ENCODE measurements at places on chromosomes 5 and 9. TPM values are rescaled to one million over a fixed set of nuclear protein-coding genes. Genes with fewer than 3 reads are reported as not detected.

Gene PCA3
- not detected for total RNA-seq

Gene IFNB1
- total RNA-seq = 1.1 TPM

Gene ADAMTSL2
- total RNA-seq = 0.11 TPM

Gene PPP3R2
- not detected for total RNA-seq

Gene SQSTM1
- total RNA-seq = 123 TPM

DNA sequence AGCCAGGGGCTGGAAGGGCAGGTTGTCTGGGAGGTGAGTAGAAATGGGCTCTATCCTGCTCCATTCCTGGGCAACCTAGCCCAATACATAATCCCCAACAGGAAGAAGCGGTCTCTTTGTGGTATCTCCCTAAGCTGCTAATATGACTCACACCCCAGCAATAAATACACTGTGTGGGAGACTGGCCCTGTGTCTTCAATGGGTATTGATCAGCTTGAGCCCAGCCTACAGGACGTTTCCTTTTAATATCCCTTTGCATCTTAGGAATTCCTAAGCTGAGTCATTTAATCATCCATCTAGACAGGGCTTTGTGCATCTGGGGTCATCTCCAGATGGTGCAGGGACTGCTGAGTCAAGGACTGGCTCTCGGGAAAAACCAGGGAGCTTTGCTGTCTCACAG is 207.0 kb upstream of the PANK3 start:
- H3K4me1 ChIP-seq = peaks cover 2% of the 10 kb centered on the region
- H3K27me3 ChIP-seq = peaks cover 3% of the 10 kb centered on the region
- no peak for DNase-seq
- H3K27ac ChIP-seq = no peak overlapping the region

DNA sequence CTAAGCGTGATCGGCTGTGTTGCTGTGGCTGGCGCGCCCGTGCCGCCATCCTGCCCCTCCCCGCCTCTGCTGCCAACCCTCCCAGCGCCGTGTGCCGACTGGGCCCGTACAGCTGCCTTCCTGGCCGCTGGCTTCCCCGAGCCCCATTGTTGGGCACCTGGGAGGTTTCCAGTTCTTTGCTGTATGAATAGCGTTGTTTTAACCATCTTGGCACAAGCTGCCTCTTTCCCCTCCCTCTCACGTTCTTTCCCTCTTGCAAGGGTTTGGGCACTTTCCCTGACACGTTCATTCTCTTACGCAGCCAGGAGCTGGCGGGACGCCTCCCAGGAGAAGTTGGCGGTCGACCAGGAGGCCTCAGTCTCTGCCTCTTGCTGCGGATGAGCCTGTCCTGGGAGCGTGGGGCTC is 43.1 kb upstream of the RXRA start:
- H3K27ac ChIP-seq = no peak overlapping the region
- no peak for DNase-seq
- no peaks in the 10 kb centered on the region for H3K4me1 ChIP-seq
- no peak overlapping the region for H3K4me3 ChIP-seq
- H3K27me3 ChIP-seq = peaks cover 2% of the 10 kb centered on the region

DNA sequence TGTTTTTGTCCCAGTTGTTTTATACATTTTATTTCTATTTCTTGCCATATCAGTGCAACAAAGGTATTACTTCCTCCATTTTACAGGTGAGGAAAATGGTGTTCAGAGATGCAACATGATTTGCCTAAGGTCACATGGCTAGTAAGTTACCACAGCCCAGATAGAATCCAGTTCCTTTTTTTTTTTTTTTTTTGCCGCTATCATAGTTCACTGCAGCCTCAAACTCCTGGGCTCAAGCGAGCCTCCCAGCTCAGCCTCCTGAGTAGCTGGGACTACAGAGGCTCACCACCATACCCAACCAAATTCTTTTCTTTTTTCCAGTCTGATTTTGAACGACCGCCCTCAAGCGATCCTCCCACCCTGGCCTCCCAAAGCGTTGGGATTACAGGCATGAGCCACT is 480 bp upstream of the CCDC69 start:
- no peaks in the 10 kb centered on the region for H3K27me3 ChIP-seq
- no peak for DNase-seq
- peak overlapping the region; percentile 92 for H3K4me3 ChIP-seq
- H3K36me3 ChIP-seq = peaks cover 26% of the 10 kb centered on the region
- peak overlapping the region; percentile 94 for H3K27ac ChIP-seq
- peaks cover 48% of the 10 kb centered on the region for H3K4me1 ChIP-seq

GRCh38 chr9:20640331-20641187 is 18.3 kb upstream of the MLLT3 start:
- no peaks in the 10 kb centered on the region for H3K36me3 ChIP-seq
- H3K27me3 ChIP-seq = peaks cover 2% of the 10 kb centered on the region
- peak overlapping the region; percentile 27 for H3K27ac ChIP-seq
- peaks cover 13% of the 10 kb centered on the region for H3K4me1 ChIP-seq

DNA sequence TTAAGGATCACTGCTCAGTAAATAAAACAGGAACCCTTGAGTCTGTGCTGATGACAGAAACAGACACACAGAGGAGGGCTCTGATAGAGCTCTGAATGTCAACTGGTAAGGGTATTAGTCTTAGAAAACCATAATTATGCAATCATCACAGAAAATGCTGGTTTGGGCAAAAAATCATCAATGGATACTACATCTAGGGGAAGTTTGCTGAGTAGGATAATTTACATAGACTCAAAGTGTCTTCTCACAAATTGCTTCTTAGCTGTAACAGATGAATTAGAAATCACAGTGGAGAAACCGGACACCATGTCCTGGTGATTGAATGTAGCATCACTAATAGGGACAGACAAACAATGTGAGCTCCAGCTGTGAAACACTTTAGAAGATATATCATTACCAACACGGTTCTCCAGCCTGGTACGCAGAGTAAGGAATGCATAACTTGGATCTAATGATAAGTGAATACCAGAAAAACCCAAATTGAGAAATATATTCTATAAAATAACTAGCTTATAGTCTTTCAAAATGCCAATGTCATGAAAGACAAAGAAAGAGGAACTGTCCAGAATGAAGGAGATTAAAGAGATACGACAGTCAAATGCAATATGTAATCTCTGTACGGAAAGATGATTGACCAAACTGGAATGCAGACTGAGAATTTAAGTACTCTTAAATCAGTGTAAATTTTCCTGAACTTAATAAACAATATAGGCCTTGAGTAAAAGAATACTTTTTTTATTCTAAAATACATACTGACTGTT is 17.3 kb downstream of the CHD1 start:
- H3K27ac ChIP-seq = peak overlapping the region; percentile 25
- H3K36me3 ChIP-seq = peaks cover 32% of the 10 kb centered on the region
- peaks cover 66% of the 10 kb centered on the region for H3K4me1 ChIP-seq
- H3K4me3 ChIP-seq = no peak overlapping the region

- no peaks in the 10 kb centered on the region for H3K36me3 ChIP-seq
- DNase-seq = no peak
- peak overlapping the region; percentile 85 for H3K4me3 ChIP-seq
- H3K4me1 ChIP-seq = peaks cover 53% of the 10 kb centered on the region
Measured at GRCh38 chr9:36137392-36138004, 965 bp downstream of the GLIPR2 start.

DNA sequence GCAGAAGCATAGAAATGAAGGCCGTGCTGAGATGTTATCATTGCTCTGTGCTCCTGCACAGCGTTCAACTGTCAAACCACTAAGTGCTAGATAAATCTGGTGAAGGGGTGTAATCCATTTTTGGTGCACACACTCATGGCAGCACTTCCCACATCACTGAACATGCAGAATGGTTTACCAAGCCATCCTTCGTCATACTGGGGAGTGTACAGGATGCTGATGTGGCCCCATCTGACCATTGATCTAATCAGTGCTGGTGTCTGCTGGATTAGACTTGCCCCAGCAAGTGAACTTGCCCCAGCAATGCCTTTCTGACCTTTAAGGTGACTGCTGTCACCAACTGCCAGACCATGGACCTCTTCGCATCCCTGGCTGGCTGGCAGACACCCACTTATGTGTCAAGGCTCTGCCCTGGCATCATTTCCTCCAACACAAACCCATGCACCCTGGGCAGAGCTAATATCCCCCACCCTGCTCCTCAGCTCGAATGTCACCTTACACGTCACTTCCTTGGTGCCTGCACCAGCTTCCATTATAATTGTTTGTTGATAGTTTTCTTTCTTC is 4.2 kb upstream of the SEMA4D start:
- DNase-seq = peak; percentile 79
- peaks cover under 1% of the 10 kb centered on the region for H3K36me3 ChIP-seq
- H3K27me3 ChIP-seq = no peaks in the 10 kb centered on the region

DNA sequence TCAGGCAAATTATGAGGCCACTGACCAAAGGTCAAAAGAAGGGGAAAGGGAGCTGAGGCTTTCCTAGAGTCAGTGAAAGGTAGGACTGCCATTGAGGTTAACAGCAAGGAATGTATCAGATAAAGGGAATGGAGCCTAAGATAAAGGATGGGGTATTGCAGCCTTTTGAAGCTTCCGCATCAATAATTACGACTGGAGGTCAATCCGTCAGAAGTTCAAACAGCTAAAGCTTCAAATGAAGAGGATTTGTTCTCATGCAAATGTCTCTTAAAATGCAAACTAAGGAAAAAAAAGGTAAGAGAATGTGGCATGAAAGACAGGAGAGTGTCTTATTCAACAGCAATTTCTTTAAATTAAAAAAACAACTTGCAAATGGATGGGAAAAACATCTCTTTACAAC is 341.1 kb upstream of the RGMB start:
- no peak overlapping the region for H3K4me3 ChIP-seq
- no peak overlapping the region for H3K27ac ChIP-seq
- peaks cover 3% of the 10 kb centered on the region for H3K4me1 ChIP-seq
- H3K36me3 ChIP-seq = no peaks in the 10 kb centered on the region

- DNase-seq = no peak
- H3K27ac ChIP-seq = no peak overlapping the region
- H3K4me3 ChIP-seq = no peak overlapping the region
- H3K4me1 ChIP-seq = no peaks in the 10 kb centered on the region
- H3K36me3 ChIP-seq = no peaks in the 10 kb centered on the region
- H3K27me3 ChIP-seq = no peaks in the 10 kb centered on the region
Measured at GRCh38 chr9:103714992-103715391, 379.1 kb upstream of the SMC2 start.

GRCh38 chr5:115180165-115180709 is 10.5 kb upstream of the TRIM36 start:
- H3K27me3 ChIP-seq = peaks cover 65% of the 10 kb centered on the region
- peak; percentile 43 for DNase-seq
- H3K4me1 ChIP-seq = peaks cover 14% of the 10 kb centered on the region
- no peaks in the 10 kb centered on the region for H3K36me3 ChIP-seq
- H3K4me3 ChIP-seq = peak overlapping the region; percentile 74
- H3K27ac ChIP-seq = no peak overlapping the region

GRCh38 chr5:133698259-133698554 is 85.9 kb upstream of the FSTL4 start:
- peaks cover 15% of the 10 kb centered on the region for H3K4me1 ChIP-seq
- no peak overlapping the region for H3K27ac ChIP-seq
- H3K4me3 ChIP-seq = no peak overlapping the region
- no peak for DNase-seq

DNA sequence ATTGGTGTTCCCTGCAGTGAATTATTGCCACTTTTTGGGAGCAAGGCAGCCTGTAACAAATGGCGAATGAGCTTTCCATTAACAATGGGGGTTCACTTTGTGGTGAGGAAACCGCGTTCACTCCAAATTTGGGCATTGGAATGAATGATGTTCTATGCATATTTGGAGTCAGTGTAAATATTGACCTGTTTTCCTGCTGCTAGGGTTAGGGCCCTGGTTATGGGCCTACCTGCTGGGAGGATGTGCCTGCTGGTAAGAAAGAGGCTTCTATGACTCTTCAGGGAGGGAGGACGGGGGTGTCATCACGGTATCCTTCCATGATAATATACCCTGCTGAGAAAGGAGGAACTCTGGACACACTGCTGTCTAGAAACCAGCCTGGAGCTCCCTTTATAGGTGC is 29.0 kb downstream of the C9orf50 start:
- no peaks in the 10 kb centered on the region for H3K27me3 ChIP-seq
- no peak for DNase-seq
- H3K36me3 ChIP-seq = no peaks in the 10 kb centered on the region
- H3K4me1 ChIP-seq = peaks cover 16% of the 10 kb centered on the region
- H3K4me3 ChIP-seq = no peak overlapping the region
- H3K27ac ChIP-seq = no peak overlapping the region

DNA sequence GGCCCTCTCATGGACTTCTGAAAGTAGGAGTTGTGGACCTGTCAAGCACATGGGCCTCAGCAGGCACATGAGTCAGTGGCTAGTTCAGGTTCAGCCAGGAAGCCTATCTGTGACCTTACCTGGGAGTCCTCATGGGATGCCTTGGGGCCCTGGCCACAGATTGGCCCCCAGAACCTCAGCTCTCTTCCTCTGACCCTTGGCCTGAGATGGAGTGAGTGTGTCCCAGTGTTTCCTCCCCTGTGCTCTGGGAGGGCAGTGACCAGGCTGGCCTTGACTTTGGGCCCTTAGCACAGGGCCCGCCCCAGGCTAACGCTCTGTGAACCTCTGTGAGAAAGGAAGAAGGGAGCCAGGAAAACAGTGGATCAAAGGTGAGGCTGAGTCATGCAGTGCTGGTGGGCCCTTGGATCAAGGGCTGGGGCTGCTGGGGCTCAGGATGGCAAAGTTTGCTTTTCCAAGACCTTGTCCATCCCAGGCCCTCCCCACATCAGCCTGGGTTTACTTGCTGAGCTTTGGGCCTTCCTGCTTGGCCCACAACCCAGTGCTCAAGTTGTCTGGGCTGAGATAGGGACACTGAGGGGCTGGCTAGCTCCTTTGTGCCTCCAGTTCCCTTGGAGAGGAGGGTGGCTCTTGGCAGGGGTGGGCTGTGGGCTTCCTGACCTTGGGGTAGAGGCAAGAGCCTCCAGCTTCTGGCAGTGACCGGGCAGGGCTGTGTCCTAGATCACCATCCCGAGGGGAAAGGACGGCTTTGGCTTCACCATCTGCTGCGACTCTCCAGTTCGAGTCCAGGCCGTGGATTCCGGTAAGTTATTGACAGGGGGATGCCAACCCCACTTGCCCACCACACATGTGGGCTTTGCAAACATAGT is 41.4 kb downstream of the RGS3 start:
- no peak overlapping the region for H3K27ac ChIP-seq
- peaks cover 20% of the 10 kb centered on the region for H3K4me1 ChIP-seq
- no peaks in the 10 kb centered on the region for H3K36me3 ChIP-seq
- H3K27me3 ChIP-seq = no peaks in the 10 kb centered on the region
- no peak for DNase-seq
- no peak overlapping the region for H3K4me3 ChIP-seq

- H3K4me1 ChIP-seq = peaks cover 9% of the 10 kb centered on the region
- H3K4me3 ChIP-seq = no peak overlapping the region
- H3K27ac ChIP-seq = no peak overlapping the region
- no peak for DNase-seq
- H3K36me3 ChIP-seq = peaks cover 11% of the 10 kb centered on the region
Measured at GRCh38 chr5:139082813-139083498, 115.2 kb downstream of the SIL1 start.
